Sigmoid colon (tissue), 7 donors: ENCODE measurements at places on chromosomes 2 and 18. TPM values are rescaled to one million over a fixed set of nuclear protein-coding genes. Genes with fewer than 3 reads are reported as not detected.

Gene FAM228B
- total RNA-seq, result 40.3 TPM

Gene NEDD4L
- 52.0 TPM for total RNA-seq

Gene RBM45
- 12.2 TPM for total RNA-seq

Gene RAX
- not detected for total RNA-seq

Gene DCDC2C
- not detected for total RNA-seq

Gene B3GNT7
- 3.8 TPM for total RNA-seq

- H3K27ac ChIP-seq, result no peak overlapping the region
- H3K4me1 ChIP-seq, result no peaks in the 10 kb centered on the region
- no peak overlapping the region for H3K4me3 ChIP-seq
- no peaks in the 10 kb centered on the region for H3K36me3 ChIP-seq
Measured at GRCh38 chr2:196205011-196205766, 33.8 kb upstream of the STK17B start.

- DNase-seq, result no peak
- H3K36me3 ChIP-seq, result no peaks in the 10 kb centered on the region
- H3K4me3 ChIP-seq, result no peak overlapping the region
Measured at GRCh38 chr2:7237466-7237865, 320.3 kb downstream of the RNF144A start.

- H3K4me3 ChIP-seq, result peak overlapping the region; percentile 41
- no peaks in the 10 kb centered on the region for H3K4me1 ChIP-seq
- DNase-seq, result no peak
- peaks cover 10% of the 10 kb centered on the region for H3K27me3 ChIP-seq
- no peaks in the 10 kb centered on the region for H3K36me3 ChIP-seq
- no peak overlapping the region for H3K27ac ChIP-seq
Measured at GRCh38 chr2:225041207-225041850, 939 bp downstream of the DOCK10 start.

DNA sequence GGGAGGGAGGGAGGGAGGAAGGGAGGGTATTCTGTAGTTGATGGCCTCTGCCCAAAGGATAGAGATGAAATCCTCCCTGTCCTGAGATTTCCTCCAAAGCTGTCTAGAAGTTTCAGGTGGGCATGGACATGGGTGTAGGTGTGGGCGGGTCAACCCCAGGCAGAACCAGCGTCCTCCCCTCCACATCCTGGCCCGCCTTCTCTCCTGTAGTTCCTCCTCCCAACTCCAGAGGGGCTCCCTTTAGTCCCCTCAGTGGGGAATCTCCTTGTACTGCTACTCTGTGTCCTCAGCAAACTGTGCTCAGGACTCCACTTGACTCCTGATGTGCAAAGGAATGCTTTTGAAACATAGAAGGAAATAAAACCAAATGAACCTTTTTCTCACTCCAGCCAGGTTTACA, 88.1 kb downstream of the MRPS9 start:
- H3K4me1 ChIP-seq, result no peaks in the 10 kb centered on the region
- DNase-seq, result no peak
- no peak overlapping the region for H3K4me3 ChIP-seq
- H3K27ac ChIP-seq, result no peak overlapping the region
- H3K36me3 ChIP-seq, result no peaks in the 10 kb centered on the region

- peaks cover 13% of the 10 kb centered on the region for H3K4me1 ChIP-seq
- DNase-seq, result no peak
- no peaks in the 10 kb centered on the region for H3K36me3 ChIP-seq
- H3K27me3 ChIP-seq, result no peaks in the 10 kb centered on the region
Measured at GRCh38 chr2:135096665-135097446, 44.8 kb downstream of the RAB3GAP1 start.

- H3K4me3 ChIP-seq, result no peak overlapping the region
- no peaks in the 10 kb centered on the region for H3K27me3 ChIP-seq
- H3K4me1 ChIP-seq, result peaks cover 20% of the 10 kb centered on the region
Measured at GRCh38 chr2:159290289-159290907, 3.9 kb upstream of the WDSUB1 start.

GRCh38 chr2:17961789-17962188, 83.3 kb downstream of the KCNS3 start:
- no peaks in the 10 kb centered on the region for H3K4me1 ChIP-seq
- no peak overlapping the region for H3K4me3 ChIP-seq
- H3K27ac ChIP-seq, result no peak overlapping the region
- H3K27me3 ChIP-seq, result no peaks in the 10 kb centered on the region
- DNase-seq, result no peak

- no peak overlapping the region for H3K4me3 ChIP-seq
- peak overlapping the region; percentile 18 for H3K27ac ChIP-seq
- H3K4me1 ChIP-seq, result peaks cover 65% of the 10 kb centered on the region
- peaks cover 13% of the 10 kb centered on the region for H3K36me3 ChIP-seq
- no peak for DNase-seq
- H3K27me3 ChIP-seq, result no peaks in the 10 kb centered on the region
Measured at GRCh38 chr2:201130524-201131186, 14.7 kb downstream of the CFLAR start.

GRCh38 chr2:1051075-1051474, 100.4 kb downstream of the SNTG2 start:
- no peaks in the 10 kb centered on the region for H3K4me1 ChIP-seq
- H3K36me3 ChIP-seq, result no peaks in the 10 kb centered on the region
- H3K4me3 ChIP-seq, result no peak overlapping the region
- H3K27ac ChIP-seq, result no peak overlapping the region
- no peak for DNase-seq

DNA sequence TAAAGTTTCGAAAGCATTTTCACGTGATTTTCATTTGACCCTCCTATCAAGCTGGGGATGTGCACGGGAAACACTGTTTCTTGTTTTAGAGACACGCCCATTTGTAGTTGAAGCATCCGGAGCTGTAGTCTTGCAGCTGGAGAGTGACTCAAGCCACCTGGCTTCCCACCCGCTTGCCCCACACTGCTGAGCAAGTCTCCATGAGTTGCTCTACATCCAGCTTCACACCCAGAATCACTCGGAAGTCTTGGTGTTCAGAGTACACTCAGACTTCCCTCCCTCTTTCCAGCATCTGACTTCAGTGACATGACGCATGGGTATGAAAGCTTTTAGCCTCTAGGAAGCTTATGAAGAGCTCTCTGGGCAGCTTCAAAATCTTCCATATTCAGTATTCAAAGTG, 262.4 kb downstream of the NBAS start:
- no peaks in the 10 kb centered on the region for H3K36me3 ChIP-seq
- no peaks in the 10 kb centered on the region for H3K27me3 ChIP-seq
- no peaks in the 10 kb centered on the region for H3K4me1 ChIP-seq
- H3K27ac ChIP-seq, result no peak overlapping the region
- peak; percentile 86 for DNase-seq

- H3K4me3 ChIP-seq, result no peak overlapping the region
- DNase-seq, result no peak
- H3K4me1 ChIP-seq, result no peaks in the 10 kb centered on the region
- H3K27ac ChIP-seq, result no peak overlapping the region
Measured at GRCh38 chr2:172464400-172465129, 37.2 kb downstream of the ITGA6 start.

DNA sequence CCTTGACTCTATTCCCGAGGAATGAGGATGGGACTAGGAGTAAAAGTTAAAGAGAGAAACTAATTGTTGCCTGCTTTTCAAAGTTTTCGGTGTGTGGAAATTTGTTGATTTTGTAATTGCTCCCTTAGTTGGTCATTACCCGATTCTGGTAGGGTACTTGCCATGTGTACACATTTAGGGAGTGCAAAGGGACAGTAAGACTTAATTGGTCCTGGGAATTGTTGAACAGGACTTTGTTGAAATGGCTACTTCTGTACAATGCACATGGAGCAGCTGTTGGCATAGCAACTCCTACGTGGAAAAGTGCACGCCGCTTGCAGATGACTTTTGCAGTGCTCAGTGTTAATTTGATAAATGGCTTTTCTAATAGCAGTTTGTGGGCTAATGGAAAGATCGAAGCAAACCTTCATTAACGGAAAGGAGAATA, 22.9 kb downstream of the EPAS1 start:
- no peaks in the 10 kb centered on the region for H3K36me3 ChIP-seq
- H3K27ac ChIP-seq, result peak overlapping the region; percentile 53
- H3K4me1 ChIP-seq, result peaks cover 21% of the 10 kb centered on the region
- no peak for DNase-seq

DNA sequence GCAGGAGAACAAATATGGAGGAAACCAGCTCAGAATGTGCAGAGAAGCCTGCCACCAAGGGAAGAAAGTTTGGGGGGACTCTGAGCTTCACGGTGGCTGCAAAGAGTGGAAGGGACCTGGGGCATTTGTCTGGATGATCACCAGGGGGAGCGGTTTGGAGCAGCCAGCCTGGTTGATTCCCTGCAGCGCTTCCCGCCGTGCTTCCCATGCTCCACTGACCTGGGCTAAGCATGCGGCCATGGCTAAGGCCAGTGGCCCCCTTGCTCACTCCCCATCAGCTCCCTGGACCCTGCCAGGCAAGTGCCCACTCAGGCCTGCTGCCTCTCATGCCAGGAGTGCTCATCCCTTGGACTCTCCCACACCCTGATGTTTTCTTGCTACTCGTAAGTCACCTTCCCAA, 27.0 kb downstream of the NTSR2 start:
- H3K4me1 ChIP-seq, result no peaks in the 10 kb centered on the region
- H3K4me3 ChIP-seq, result no peak overlapping the region
- H3K36me3 ChIP-seq, result no peaks in the 10 kb centered on the region
- no peak overlapping the region for H3K27ac ChIP-seq
- no peaks in the 10 kb centered on the region for H3K27me3 ChIP-seq
- peak; percentile 30 for DNase-seq

DNA sequence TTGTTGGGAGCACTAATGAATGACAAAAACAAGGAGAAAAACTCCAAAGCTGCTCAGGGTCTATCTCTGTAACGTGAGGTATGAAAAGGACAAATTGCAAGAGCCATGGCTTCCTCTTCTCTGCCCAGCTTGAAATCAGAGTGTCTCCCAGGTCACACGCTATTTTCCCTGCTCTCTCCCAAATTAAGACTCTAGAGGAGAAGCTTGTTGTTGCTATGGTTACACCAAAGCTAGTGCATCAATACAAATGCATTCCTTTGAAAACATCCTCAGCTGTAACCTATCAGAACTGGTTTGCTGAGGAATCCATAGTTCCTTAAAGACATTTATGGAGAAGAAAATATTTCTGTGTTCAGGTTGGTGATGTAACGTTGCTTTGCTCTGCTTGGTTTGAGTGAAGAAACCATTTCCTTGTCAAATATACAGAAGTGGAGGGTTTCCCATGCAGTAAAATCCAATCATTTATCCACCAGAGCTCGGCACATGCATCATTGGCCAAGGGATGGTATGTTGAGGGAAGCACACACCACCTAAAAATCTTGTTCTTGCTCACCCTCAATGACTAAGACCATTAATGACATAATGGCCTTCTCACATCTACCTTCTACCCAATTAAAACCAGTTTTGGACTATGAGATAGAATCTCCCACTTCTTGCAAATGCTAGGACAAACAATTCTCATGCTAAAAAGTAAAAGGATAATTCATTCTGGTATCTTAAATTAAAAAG, 2135.6 kb upstream of the CELF4 start:
- no peaks in the 10 kb centered on the region for H3K27me3 ChIP-seq
- H3K27ac ChIP-seq, result no peak overlapping the region
- H3K36me3 ChIP-seq, result no peaks in the 10 kb centered on the region

GRCh38 chr2:145036421-145037011, 516.6 kb upstream of the ZEB2 start:
- H3K27me3 ChIP-seq, result no peaks in the 10 kb centered on the region
- H3K36me3 ChIP-seq, result no peaks in the 10 kb centered on the region
- no peak for DNase-seq

DNA sequence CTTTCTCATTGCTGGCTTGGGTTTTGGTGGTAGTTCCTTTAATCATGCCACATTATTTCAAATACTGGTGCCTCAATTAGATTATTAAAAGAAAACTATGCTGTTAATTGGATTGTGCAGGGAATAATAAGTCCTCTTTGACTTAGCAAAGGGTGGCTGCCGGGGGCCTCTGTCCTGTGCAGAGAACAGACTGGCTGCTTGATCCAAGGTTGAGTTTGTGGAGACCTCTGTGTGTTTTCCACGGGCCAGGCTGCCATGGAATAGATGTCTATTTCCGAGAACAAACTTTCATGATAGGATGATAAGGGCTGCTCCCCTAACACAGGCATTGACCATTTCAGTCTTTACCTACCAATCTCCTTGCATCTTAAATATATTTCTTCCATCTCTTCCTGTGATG, 30.4 kb upstream of the OTOS start:
- no peak overlapping the region for H3K27ac ChIP-seq
- no peak overlapping the region for H3K4me3 ChIP-seq
- H3K36me3 ChIP-seq, result no peaks in the 10 kb centered on the region
- H3K4me1 ChIP-seq, result no peaks in the 10 kb centered on the region

DNA sequence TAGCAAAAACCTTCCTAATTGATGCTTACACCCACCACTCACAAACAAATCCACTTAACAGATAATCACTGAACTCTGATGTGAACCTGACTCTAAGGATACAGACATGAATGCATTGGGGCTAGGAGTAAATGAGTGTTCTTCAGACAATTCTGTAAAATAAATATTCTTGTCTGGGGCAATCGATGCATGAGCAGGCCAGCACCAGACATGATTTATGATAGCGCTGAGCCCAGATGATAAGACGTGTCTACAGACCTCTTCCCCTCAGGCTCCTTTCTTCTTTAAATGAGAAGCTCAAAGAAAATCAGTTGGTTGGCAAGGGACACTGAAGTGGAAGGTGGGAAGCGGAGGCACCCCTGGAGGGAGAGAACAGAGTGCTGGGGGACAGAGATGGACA, 27.3 kb upstream of the BIN1 start:
- no peak overlapping the region for H3K4me3 ChIP-seq
- H3K27ac ChIP-seq, result no peak overlapping the region

GRCh38 chr18:69564602-69565001, 163.9 kb downstream of the DOK6 start:
- H3K4me3 ChIP-seq, result no peak overlapping the region
- H3K27me3 ChIP-seq, result no peaks in the 10 kb centered on the region
- H3K4me1 ChIP-seq, result no peaks in the 10 kb centered on the region
- DNase-seq, result no peak
- no peak overlapping the region for H3K27ac ChIP-seq
- no peaks in the 10 kb centered on the region for H3K36me3 ChIP-seq

DNA sequence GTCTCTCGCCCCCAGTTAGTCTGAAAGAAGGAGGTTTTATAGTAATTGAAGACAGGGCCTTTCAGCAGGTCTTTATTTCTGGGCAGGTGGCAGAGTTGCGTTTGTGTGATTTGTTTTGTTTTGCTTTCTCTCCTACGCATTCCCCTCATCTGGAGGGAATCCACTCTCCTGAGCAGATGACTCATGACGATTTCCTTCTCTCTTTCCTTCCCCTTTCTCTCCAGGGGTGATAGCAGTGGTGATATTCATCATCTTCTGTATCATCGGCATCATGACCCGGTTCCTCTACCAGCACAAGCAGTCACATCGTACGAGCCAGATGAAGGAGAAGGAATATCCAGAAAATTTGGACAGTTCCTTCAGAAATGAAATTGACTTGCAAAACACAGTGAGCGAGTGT, 888.8 kb downstream of the CNTNAP5 start:
- H3K27me3 ChIP-seq, result no peaks in the 10 kb centered on the region
- H3K36me3 ChIP-seq, result no peaks in the 10 kb centered on the region
- H3K4me3 ChIP-seq, result no peak overlapping the region
- H3K27ac ChIP-seq, result no peak overlapping the region
- no peak for DNase-seq
- no peaks in the 10 kb centered on the region for H3K4me1 ChIP-seq
